ENCODE measurements at places on chromosomes 1 and 21. TPM values are rescaled to one million over a fixed set of nuclear protein-coding genes. Genes with fewer than 3 reads are reported as not detected.

DNA sequence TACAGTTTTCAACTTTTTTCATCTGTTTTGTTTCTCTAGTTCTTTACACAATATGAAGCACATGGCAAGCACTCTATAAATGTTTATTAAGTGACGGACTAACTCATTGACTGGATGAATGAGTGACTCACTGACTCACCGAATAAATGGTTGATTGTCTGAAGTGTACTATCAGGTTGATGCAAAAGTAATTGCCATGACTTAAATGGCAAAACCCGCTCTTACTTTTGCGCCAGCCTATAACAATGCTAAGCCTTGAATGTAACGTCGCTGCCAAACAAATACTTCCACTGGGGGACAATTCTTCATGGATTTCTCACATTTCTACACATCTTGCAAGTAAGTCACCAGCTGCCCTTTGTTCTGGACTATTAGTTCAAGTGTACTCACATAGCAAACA, 109.0 kb upstream of the KCTD3 start:
- no peak for DNase-seq

GRCh38 chr1:68347415-68347814, 102.3 kb downstream of the RPE65 start:
- DNase-seq, result no peak

GRCh38 chr1:47624531-47624930, 186.7 kb downstream of the FOXD2 start:
- no peak for DNase-seq

- peak; percentile 34 for DNase-seq
Measured at GRCh38 chr1:111989531-111990025, at the start of gene KCND3. TSS of gene KCND3 (minus strand) at chr1:111989668.

GRCh38 chr21:40386294-40386911, 460.6 kb downstream of the DSCAM start:
- peak; percentile 56 for DNase-seq

- no peak for DNase-seq
Measured at GRCh38 chr1:13893409-13893821, 193.4 kb downstream of the PRDM2 start.

DNA sequence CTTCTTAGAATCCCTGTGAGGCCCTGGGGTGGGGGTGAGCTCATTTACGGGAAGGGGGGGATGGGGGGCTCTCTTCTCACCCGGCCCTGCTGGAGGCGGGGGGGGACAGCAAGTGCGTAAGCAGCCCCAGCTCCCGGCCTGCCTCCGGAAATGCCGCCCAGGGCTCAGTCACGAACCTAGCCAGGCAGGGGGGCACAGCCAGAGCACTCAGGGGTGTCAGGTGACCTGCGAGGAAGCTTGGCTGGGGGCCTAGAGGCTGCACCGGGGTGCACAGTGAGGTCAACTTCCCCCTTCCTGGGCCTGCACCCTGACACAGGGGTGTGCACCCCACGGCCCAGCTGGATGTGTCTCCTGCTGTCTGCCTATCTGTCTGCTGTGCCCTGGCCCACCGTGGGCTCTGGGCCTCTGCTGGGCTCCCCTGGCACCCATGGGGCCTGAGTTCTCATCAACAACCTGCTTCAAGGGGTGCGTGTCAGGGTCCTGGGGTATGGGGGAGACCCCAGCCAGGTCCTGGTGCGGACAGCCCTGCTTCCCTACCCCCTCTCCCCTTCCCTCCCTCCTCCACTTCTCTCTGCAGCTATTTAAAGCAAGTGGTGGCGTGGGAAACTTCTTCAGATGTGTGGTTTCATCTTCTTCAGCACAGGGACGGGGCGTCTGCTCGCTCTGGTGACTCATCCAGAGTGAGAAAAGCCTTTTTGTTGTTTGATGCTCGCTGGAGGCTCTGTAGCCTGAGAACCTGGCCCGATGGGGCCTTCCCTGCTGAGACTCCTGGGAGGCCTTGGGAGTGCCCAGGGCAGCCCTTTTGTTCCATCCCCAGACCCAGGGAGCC, 92.5 kb upstream of the RUNX3 start:
- DNase-seq, result peak; percentile 31

GRCh38 chr21:32182449-32182848, 96.4 kb downstream of the MIS18A start:
- DNase-seq, result no peak

- DNase-seq, result no peak
Measured at GRCh38 chr1:211013346-211014240, 120.4 kb downstream of the KCNH1 start.

- peak; percentile 64 for DNase-seq
Measured at GRCh38 chr21:32412162-32413014, at the start of gene EVA1C. TSS of gene EVA1C (plus strand) at chr21:32412706. CDS start at chr21:32412854, 148 bp downstream.

- no peak for DNase-seq
Measured at GRCh38 chr1:111281411-111281810, 9.2 kb upstream of the CHIA start.

- no peak for DNase-seq
Measured at GRCh38 chr1:92879316-92879968, 47.6 kb downstream of the RPL5 start.

- no peak for DNase-seq
Measured at GRCh38 chr1:174995121-174995520, 4.6 kb upstream of the CACYBP start.

DNA sequence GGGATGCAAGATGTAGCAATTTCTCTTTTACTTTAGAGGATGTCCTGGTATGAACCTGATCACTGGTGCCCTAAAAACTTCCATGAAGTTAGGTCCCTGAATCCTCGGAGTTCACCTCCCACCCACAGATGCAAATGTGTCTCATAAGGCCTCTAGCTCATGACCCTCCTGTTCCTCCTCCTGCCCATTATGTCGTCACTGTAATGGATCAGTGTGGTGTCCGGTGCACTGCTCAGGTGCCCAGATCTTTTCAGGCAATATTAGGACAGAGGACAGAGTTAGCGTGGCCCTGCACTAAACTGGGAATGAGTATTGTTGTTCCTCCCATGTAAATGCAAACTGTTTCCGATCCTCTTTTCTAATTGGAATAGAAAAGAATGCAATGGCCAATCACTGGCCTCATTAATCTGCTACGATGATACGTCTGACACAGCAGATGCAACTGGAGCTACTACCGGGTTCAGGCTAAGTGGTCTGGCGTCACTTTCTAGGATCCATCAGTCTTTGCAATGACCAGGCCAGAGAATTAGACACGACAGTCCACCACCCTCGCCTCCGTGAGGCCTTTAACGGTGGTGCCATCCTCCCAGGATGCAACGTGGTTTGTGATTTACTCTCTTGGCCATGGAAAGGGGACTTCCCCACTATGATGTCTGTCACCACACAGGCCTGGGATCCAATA, 3.4 kb upstream of the COL6A2 start:
- no peak for DNase-seq

DNA sequence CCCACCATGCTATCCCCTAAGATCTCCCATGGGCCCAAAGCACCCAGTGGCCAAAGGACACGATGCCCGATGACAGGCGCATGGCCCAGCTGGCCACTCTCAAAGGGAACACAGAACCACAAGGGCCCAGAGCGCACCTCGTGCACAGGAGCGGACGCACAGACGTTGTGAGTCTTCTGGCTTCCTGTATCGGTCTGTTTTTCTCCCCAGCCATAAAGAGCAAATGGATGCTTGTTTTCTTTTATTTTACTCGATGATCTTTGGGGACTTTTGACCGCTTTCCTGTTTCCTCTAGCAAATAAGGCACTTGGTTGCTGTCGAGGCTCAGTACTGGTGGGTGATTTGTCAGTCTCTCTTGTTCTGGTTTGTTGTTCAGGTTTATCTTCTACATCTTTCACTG, 16.2 kb downstream of the CCSAP start:
- no peak for DNase-seq

DNA sequence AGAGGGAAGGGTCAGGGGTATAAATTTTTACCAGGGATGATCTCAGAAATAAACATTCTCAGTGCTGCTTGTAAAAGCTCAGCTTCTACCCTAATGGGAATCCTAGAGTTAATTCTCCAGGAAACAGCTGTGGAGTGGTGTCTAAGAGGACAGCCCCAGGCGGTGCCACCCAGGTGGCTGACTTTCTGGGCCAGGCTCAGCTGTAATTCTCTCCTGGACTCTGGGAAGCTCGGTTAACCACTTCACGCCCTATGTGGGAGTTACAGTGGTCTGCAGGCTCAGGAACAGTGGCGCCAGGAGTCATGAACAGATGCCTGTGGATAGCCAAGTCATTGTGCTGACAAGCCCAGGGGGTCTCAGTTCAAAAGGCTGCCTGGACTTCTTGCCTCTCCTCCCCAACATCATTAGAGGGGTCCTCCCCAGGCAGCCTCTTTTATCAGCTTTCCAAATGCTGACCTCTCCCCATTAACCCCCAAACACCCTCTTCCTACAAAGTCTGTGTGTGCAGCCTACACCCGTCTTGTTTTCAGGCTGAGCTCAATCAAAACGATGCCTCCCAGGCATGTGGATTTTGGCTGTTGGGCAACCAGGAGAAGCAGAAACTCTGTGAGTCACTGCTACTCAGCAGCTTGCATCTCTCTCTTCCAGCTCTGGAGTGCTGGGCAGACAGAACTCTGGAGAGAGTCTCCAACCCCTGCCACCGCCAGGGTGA, 1.2 kb downstream of the HHIPL2 start:
- DNase-seq, result no peak

- DNase-seq, result no peak
Measured at GRCh38 chr1:60280256-60280655, 206.7 kb upstream of the C1orf87 start.

DNA sequence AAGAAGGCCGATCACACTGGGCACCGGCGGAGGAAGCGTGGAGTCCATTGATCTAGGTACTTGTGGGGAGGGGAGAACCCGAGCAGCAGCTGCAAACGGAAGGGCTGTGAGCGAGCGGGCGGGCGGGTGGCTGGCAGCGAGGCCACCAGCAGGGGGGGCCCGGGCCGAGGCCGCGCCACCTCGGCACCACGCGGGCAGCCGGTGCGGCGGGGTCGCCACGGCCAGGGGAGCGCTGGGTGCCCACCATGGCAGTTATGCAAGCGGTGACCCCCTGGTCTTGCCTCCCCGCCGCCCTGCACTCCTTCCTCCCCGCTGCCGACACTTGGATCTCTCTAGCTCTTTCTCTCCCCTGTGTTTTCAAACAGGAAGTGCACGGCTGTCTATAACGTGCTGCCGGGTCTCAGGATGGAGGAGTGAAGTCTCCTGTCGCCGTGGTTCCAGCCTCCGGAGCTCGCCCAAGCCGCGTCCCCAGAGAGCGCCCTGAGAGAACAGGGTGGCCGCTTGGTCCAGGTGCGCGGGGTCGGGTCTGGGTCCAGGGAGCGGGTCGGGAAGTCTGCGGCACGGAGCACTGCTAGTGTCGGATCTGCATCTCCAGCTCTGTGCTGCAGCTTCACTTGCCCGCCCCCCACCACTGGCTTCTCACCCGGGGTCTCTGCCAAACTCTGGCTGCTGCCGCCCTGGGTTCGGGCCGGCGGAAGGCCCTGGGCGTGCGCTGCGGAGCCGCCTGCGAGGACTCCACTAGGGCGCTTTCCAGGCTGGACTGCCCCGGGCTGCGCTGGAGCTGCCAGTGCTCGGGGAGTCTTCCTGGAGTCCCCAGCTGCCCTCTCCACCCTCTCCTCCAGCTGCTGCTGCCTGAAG, 22.7 kb downstream of the LRRC8D start:
- DNase-seq, result peak; percentile 58

DNA sequence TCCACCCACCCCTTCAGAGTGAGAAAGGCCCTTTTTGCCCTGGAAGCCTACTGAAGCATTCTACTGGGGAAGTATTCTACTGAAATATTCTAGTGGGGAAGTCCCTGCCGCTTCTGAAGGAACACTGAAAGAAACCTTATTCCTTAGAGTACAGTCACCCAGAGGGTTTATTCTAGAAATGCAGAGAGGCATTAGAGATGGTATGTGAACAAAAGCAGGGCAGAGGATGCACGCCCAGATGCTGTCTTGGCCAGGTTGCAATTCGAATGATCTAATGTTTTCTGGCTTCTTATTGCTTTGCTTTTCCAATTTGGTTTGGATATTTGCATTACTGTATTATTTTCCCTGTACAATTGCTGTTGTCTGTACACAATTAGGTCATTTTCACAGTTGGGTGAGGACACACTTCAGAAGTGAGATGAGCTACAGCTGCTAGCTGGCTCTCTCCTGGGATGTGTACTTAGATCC, 37.1 kb downstream of the CCN1 start:
- no peak for DNase-seq

- DNase-seq, result no peak
Measured at GRCh38 chr1:30450148-30450817, 273.1 kb downstream of the MATN1 start.

DNA sequence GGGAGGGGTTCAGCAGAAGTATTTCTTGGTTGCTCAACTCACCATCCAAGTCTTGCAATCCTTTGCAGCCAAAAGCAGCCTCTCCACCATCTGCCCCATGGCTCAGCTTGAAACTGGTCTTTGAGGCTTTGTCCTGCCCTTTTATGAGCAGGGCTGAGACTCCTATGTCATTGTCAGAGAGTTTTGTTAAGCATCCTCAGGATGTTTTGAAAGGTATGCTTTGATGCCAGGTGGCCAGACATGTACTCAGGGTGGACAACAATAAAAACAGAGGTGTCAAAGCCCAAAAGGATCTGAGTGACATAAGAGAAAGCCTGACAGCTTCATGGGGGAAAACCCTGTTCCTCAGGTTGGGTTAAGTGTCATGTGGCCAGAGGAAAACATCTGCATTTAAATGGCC, 310.5 kb downstream of the PRDM2 start:
- no peak for DNase-seq

- DNase-seq, result peak; percentile 42
Measured at GRCh38 chr1:108692724-108693655, 880 bp downstream of the PRPF38B start.

GRCh38 chr1:192167911-192168700, 9.8 kb downstream of the RGS18 start:
- DNase-seq, result no peak

GRCh38 chr21:35488946-35489345, 439.8 kb upstream of the RUNX1 start:
- DNase-seq, result no peak

DNA sequence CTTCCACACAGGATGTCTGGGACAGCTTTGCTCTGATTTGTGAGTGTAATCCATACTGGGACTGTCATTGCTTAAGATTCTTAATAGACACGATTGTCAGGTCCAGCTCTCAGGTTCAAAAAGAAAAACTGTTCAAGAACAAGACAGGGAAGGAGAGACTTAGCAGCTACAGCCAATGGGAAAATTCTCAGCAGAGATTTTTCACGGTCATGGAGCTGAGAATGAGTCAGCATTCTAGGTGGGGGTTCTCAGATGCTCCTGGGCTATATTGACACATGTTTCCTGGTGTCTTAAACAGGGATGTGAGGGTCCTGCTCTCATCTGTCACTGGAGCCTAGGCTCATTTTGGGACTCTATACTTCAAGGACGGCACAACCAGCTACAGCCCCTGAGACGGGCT, 318.3 kb downstream of the RRAGC start:
- no peak for DNase-seq

Gene TNFRSF9
- not detected for total RNA-seq

Gene KCNJ9
- total RNA-seq, result 0.51 TPM

Gene SLFNL1
- 2.4 TPM for total RNA-seq

Gene MROH9
- not detected for total RNA-seq

Gene CD53
- total RNA-seq, result 5.7 TPM

Gene GLIS1
- total RNA-seq, result 8.1 TPM

Gene FGR
- 4.0 TPM for total RNA-seq

Gene CHRM3
- 2.2 TPM for total RNA-seq

Gene NBPF20
- total RNA-seq, result 4.3 TPM
